A673 (cell line): ENCODE measurements at places on chromosomes 7 and 10.

- no peak for DNase-seq
Observed at GRCh38 chr10:3775696-3776551, 9.1 kb downstream of the KLF6 start.

DNA sequence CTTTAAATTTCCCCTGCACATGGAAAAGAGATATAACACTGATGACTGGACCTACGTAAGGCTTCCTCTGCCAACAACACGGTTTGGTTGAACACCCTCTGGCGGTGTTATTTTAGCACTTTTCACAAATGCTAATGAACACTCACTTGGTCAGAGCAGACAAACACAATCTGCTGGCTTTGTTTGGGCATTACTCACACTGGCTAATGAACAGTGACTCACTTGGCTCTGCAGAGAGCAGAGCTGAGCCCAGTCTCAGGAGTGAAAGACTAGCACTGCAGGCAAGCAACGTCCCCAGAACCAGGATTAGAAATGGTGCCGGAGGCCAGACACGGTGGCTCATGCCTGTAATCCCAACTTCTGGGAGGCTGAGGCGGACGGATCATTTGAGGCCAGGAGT is 430.8 kb downstream of the PLXNA4 start:
- peak; percentile 70 for DNase-seq

GRCh38 chr7:157018997-157019608 is 8.6 kb upstream of the MNX1 start:
- DNase-seq: no peak

DNA sequence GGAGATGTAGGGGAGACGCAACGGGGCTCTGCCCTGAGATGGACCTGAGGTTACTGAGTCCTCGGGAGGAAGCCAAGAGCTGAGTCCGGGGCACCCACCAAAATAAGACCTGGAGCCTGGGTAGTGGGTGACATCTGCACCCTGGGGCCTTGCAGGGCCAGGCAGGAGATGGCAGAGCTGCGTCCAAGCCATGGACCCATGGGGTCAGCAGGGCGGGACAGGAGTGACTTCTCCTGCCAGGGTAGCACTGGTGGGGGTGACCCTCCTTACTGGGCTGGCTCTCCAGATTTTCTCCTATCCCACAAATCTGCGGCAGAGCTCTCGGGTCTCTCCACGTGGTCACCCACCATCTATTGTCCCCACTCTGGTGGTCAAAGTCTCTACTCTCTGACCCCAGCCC is 2.1 kb downstream of the GHRHR start:
- no peak for DNase-seq

DNA sequence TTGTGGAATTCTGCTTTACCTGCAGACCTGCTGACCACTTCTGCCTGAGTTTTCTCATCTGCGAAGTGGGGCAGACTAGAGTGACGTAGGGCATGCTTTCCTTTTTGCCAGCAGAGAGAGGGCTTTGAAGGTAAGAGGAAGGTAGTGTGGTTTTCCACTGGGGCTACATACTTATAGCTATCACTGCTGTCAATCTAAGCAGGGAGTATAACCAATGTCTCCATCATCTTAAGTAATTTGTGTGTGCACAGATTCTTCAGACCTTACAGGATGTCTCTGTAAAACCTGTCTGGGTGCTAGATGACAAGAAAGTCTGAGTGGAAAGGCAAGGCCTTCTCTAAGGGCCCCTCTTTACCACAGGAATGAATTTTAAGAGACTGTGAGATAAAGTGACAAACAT is 106.8 kb downstream of the RBM20 start:
- no peak for DNase-seq

- DNase-seq: no peak
Observed at GRCh38 chr10:92844746-92845145, 3.6 kb upstream of the EXOC6 start.

GRCh38 chr7:16055263-16055976 is 365.9 kb downstream of the CRPPA start:
- DNase-seq: no peak

- DNase-seq: peak; percentile 90
Observed at GRCh38 chr10:5071411-5072198, 22.6 kb upstream of the AKR1C3 start.

DNA sequence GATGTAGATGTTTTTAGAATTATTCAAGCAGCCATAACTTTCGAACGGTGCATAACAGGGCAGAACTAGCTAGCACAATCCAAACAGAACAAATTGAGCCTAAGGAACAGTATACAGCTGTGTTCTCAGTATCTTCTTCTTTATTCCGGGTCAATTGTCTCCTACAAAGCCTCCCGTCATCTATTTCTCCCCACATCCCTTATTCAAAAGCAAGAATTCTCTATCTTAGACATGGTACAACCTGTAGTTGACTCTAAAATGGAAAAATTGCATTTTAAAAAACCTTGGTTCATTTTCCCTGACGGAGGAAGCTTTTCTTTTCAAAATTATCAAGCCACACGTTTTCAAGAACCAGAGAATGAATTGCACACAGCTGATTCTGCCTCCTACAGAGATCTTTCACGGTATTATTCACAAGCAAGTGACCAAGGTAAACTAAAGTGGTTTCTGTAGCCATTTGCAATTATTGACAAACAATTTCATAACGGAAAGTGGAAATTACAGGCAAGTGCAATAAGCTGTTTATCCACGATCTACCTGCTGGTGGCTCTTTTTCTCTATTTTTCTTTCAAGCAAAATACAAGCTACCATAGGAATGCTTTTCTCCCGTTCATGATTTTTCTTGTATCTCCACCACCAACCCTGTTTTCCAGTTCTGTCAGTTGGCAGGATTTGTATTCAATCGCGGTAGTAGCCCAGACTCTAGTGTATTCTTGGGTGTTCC is 2.3 kb downstream of the GRM8 start:
- peak; percentile 7 for DNase-seq

- DNase-seq: no peak
Observed at GRCh38 chr7:117011419-117012260, 58.3 kb downstream of the ST7 start.

- DNase-seq: peak; percentile 1
Observed at GRCh38 chr10:44696496-44696895, 214.6 kb upstream of the TMEM72 start.

GRCh38 chr10:118310822-118311221 is 31.3 kb downstream of the FAM204A start:
- DNase-seq: no peak

GRCh38 chr7:159005618-159006017 is 139.0 kb downstream of the VIPR2 start:
- DNase-seq: no peak

DNA sequence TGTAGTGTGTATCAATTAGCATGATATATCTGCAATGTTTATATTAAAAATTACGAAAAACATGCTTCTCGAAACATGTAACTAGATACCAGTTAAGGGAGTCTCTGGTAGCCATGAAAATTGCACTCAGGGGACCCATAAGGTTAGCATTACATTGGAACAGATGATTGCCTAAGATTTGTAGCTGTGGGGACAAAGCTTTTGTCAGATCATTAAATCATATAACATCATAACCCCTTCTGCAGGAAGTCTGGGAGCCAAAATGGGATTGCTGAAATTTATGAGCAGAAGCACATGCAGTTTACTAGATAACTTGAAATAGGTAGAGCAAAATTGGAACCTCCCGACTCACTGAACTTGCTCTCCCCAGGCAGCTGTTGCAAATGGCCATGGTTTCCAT is 235.0 kb upstream of the IGFBP3 start:
- DNase-seq: peak; percentile 12

DNA sequence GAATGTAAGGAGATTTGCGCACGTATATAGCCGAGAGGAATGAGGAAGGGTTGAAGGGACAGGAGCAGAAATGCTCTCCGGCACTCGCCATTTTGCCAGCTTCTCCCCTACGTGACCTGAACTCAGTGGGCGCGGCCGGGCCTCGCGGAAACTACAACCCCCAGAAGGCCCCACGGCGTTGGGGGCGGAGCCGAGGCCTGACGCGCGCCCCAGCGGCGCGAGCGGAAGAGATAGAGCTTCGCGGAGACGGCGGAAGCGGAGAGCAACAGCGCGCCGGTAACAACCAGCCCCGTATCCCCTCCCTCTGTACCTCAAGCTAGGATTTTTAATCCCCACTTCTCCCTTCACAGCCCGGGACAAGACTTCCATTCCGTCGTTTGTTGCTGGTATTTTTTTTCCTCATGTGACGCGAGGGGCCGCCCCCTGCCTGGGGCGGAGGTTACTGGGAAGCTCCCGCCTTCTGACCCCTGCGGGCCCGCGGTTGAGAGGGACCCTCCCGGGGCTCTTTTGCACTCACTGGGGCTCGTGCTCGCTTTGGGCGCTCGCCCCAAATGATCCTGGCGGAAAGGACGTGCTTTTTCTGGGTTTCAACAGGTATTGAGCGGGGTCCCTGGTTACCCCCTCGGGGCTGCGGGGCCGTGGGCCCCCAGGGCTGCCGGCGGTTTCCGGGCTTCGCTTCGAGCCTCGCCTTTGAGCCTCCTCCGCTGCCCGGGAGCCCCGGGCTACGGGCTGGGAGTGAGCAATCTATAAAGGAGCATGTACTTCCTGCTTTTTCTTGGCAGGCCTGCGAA is at the start of gene R3HCC1L:
TSS of gene R3HCC1L (plus strand) at position 227 of the 791 bp plus-strand sequence. CDS start 73,458 bp downstream, outside the sequence.
- peak; percentile 95 for DNase-seq

DNA sequence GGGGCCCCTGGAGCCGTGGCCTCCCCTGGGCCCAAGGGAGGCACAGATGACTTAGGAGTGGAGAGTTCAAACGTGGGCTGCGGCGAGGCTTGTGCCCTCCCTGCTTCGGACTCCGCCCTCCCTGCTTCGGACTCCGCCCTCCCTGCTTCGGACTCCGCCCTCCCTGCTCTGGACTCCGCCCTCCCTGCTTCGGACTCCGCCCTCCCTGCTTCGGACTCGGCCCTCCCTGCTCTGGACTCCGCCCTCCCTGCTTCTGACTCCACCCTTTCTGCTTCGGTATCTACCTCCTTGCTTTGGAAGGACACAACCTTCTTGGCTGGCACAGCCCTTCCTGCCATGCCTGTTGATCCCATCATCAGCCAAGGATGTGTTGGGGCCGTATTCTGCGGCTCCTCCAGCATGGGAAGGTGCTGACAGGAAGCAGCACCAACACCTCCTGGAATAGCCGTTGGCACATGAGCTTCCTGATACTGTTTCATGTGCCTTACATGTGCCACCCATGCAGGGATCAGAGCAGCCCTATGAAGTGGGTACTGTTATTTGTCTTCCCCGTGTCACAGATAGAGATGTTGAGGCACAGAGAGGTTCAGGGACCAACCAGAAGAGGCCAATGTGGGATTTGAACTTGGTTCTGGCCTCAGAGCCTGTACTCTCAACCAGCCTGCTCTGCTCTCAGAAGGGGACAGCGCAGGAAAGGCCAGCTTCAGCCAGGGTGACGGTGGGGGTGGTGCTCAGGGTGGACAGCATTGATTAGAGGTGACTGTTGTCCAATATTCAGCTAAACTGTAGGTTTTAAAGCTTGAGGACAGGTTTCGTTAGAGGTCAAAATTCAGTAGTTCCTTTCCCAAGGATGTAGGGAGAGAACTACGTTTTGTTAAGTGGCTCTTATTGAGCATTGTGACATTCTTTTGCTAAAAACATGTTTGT is 114.5 kb downstream of the NKX6-2 start:
- no peak for DNase-seq

DNA sequence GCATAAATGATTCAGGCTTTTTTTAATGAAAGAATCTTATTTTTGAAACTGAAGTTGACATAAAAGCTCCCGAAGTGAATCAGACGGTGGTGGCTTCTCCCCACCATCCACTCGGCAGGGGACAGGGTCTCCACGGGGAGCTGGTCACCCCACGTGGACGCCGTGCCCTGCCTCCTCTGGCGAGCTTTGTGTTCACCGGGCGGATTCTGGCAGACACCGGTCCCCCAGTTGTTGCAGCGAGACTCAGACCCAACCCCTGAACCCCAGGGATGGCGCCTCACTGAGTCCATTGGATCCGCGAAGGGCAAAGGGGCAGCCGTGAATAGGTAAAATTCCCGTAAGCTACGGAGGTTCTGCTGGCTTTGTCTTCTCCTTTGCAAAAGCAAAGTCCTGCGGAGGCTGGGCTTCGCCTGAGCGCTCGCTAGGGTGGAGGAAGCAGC is 38.4 kb downstream of the PTPRN2 start:
- DNase-seq: no peak

- DNase-seq: no peak
Observed at GRCh38 chr7:139646566-139646965, 123.1 kb downstream of the CLEC2L start.

DNA sequence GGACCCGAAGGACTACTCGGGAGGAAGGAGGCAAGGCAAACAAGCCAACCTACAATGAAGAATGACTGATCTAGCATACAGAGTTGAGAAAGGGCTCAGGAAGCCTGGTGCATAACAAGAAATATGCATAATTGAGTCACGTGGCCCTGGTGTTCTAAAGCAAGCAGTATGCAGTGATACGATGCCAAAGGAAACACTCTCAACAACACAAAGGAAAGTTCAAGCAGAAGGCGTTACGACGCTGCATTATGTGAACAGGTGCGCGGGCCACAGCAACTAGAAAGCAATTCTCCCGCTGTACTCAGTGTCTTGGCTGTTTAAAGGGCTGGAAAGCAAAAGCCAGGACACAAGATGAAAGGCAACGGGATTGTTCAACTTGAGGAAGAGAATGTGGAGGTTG is 100.8 kb downstream of the PRTFDC1 start:
- peak; percentile 74 for DNase-seq

- DNase-seq: peak; percentile 70
Observed at GRCh38 chr10:77004917-77005564, 632.6 kb downstream of the KCNMA1 start.

DNA sequence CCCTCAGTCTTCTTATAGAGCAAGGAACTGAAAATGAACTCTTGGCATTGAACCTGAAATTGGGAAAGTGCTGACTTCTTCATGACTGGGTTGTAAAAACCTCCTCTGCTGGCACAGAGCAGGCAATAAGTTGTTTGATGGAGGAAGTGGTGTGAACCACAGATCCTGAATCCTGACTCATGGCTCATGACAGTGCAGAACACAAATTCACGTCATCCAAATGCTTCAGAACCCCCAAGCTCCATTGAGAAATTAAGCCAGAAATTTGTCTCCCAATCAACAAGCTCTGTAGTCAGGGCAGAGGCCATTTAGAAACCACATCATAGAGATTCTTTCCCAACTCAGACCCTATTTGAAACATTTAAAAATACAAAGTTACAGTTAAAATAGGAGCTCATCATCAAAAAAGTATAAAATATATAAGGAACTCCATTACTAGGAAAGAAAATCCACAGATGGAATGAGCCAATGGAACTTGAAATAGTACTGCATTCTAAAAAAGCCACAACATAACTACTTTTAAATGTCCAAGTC is 10.3 kb upstream of the STK17A start:
- DNase-seq: no peak

GRCh38 chr10:118827053-118827452 is 72.3 kb upstream of the CACUL1 start:
- no peak for DNase-seq

- no peak for DNase-seq
Observed at GRCh38 chr10:131739206-131739605, 161.6 kb upstream of the PPP2R2D start.

DNA sequence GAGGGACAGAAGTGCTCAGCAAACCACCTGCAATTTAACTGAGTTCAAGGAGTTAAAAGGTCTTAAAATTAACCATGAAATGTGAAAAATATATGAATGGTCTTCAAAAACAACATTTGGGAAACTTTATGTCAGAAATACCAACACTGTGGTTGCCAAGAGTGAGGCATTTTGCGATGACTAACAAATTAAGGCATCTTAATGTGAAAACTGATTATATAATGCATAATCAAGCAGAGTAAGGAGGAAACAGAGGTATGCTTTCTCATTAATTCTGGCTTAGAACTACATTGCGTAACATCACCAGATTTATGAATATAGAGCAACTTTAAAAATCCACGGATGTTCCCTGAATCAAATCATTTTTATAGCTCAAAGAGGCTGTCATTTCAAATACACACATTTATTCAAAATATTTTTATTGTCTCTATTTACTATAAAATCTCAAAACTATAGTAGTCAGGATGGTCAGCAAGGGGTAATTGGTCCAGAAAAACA is 335.5 kb downstream of the LRRTM3 start:
- no peak for DNase-seq

GRCh38 chr7:152076324-152076821 is 50.9 kb downstream of the GALNT11 start:
- DNase-seq: peak; percentile 45
